Mesenchymal stem cell (in vitro differentiated cells and primary cell): ENCODE measurements at places on chromosomes 5 and 9.

- no peak for DNase-seq
These were observed 115.8 kb upstream of the FBXL7 start for GRCh38 chr5:15384176-15384575.

DNA sequence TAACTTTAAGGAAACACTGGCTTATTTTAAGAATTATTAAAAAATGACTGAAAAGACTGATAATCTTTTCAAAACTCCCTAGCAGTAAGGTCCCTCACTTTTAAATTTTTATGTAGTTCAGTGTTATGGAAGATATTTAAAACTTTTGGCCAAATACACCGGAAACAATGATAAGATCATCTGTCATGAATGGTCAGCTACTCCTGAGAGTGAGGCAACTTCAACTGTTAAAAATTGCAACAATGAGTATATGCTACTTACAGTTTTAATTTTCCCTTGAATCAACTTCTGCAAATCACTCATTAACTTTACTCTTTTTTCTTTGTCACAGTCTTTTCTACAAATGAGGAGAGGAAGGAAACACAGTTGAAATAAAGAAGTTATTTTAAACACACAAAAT lies 10.8 kb downstream of the PUM3 start:
- no peak for DNase-seq

GRCh38 chr9:88198341-88198807 lies 60.1 kb upstream of the SPATA31C2 start:
- peak; percentile 93 for DNase-seq

DNA sequence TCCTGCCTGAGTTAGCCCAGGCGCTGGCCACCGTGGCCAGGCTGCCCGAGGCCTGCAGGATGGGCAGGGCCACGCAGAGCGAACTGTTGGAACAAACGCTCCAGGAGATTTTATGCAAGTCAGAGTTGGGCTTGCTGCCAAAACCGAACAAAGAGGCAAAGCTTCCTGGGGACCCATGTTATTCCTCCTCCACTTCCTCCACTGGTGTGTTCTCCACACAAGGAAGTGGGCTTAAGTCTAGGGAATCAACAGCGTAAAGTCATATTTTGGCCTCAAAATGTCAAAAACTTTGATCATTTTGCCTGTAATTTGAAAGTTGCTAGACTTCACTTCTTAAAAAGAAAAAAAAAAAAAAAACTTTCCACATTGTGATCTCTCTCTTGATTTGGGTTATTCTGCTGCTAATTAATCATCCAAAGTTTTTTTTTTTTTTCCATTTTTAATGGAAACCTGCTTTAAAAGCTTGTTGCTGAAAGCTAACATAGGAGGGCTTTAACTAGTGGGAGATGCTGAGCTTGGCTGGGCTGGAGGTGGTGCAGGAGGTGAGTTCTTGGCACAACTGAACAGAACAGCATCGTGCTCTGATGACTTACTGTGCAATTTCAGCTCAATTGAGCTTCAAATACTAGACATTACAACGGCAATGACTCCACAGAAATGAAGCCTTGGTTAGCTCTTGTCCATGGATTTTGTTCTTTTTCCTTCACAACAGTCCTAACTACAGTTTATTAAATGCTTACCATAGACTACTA lies 73.0 kb downstream of the PTPDC1 start:
- DNase-seq = no peak

DNA sequence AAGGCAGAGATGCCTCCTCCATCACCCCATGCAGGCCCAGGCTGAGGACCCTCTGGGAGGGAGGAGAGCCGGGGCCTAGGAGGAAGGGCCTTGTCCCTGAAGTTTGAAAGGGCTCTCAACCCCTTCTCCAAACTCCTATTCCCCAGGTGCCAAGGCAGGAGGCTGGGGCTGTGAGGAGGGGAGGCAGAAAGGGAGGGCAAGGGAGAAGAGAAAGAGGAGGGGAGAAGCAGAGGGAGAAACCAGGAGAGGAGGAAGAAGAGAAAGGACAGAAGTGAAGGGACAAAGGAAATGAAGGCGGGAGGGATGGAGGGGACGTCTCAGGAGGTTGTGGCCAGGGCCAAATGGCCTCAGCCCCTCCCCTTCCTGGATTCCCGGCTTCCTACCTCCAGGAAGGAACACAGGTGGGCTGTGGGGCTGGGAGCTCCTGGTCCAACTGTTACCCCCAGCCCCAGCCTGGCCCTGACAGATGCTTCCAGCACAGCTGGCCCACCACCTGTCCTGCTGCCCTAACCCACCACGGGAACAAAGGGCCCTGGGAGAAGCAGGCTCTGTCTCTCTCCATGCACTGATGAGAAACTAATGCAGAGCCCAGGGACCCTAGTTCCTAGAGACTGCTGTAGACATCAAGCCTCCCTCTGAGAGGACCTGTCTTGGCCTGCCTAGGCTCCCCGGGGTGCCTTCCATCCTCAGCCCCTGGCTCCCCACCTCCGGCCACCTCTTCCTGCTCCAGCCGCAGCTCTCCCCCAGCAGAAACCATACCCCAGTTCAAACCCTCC lies 3.5 kb downstream of the DBN1 start:
- no peak for DNase-seq

GRCh38 chr9:99253772-99254431 lies 31.8 kb downstream of the SEC61B start:
- DNase-seq = no peak

GRCh38 chr5:4372481-4372880 lies 767.6 kb upstream of the ADAMTS16 start:
- DNase-seq = no peak

- peak; percentile 65 for DNase-seq
These were observed 21.0 kb upstream of the GSN start for GRCh38 chr9:121246821-121247561.

- DNase-seq = no peak
These were observed 5.9 kb upstream of the C9orf40 start for GRCh38 chr9:74958587-74958986.

- no peak for DNase-seq
These were observed 43.3 kb downstream of the RAI14 start for GRCh38 chr5:34699155-34700077.

GRCh38 chr9:4762108-4762885 lies 21.3 kb upstream of the AK3 start:
- peak; percentile 75 for DNase-seq

- DNase-seq = no peak
These were observed 966.5 kb upstream of the TYRP1 start for GRCh38 chr9:11726659-11727058.

- DNase-seq = peak; percentile 57
These were observed at the start of gene SEPTIN8 for GRCh38 chr5:132777209-132778069. SEPTIN8 (minus strand) TSS chr5:132777239; CDS start chr5:132777137, 102 bp downstream.

DNA sequence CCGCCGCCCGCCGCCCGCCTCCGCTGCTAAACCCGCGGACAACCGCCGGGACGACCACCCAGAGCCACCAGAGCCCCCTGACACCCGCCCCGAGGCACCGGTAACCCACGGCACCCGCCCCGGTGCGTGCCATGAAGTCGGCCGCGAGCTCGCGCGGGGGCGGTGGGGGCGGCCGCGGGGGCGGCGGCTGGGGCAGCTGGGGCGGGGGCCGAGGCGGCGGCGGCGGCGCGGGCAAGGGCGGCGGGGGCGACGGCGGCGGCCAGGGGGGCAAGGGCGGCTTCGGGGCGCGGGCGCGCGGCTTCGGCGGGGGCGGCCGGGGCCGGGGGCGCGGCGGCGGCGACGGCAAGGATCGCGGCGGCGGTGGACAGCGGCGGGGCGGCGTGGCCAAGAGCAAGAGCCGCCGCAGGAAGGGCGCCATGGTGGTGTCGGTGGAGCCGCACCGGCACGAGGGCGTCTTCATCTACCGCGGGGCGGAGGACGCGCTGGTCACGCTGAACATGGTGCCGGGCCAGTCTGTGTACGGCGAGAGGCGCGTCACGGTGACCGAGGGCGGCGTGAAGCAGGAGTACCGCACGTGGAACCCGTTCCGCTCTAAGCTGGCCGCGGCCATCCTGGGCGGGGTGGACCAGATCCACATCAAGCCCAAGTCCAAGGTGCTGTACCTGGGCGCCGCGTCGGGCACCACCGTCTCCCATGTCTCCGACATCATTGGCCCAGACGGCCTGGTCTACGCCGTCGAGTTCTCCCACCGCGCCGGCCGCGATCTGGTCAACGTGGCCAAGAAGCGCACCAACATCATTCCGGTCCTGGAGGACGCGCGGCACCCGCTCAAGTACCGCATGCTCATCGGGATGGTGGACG lies 499 bp downstream of the FBLL1 start:
- peak; percentile 4 for DNase-seq

GRCh38 chr5:8906303-8906967 lies 639.4 kb downstream of the SEMA5A start:
- peak; percentile 50 for DNase-seq

- peak; percentile 9 for DNase-seq
These were observed 167.0 kb upstream of the DMRTA1 start for GRCh38 chr9:22279636-22280035.

GRCh38 chr9:12874395-12874794 lies 99.6 kb downstream of the LURAP1L start:
- DNase-seq = no peak

DNA sequence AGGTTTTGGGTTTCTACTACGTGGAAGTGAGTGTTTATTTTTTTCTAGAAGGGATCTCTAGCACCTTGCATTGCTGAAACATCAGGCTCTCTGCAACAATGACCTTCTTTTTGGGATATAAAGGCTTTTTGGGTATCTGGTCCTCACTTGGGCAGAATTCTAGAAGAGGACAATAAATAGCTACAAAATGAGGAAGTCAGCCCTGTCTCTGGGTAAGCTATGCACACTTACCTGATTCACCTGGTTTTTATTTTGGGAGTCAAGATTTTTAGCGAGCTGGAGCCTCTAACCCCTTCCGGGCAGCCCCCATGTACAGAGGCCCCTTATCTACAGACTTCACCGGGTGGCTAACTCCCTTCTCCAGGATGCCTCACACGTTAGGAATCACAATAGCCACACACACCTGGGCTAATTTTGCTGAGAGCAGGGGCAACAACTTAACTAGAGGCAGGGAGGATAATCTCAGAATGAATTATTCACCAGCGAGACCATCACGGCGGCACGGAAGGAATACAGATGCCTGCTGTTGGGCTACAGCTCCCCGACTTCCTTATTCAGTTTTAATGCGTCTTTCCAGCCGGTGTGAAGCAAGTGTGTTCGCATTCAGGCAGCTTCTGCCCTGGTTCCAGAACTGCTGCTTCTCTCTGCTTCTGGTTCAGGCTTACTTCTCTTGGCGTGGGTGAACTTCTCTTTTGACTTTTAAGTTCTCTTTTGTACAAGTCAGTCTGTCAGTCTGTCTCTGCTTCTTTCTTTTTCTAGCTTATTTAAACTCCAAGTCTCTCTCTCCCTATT lies 341.0 kb upstream of the PANK3 start:
- no peak for DNase-seq

DNA sequence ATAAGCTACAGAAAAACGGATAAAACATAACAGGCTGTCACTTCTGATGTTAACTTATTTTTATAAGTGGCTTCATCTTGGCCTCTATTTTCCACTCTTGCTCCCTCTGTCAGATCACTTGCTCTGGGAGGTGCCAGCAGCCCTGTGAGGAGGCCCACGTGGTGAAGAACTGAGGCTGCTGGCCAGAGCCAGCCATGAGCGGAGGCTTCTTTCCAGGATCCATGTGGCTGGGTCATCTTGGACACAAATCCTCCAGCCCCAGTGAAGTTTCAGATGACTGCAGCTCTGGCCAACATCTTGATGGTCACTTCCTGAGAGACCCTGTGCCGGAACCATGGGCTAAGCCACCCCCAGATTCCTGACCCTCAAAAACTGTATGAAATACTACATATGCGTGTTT lies 7.5 kb upstream of the CMBL start:
- DNase-seq = no peak

GRCh38 chr9:101912698-101913097 lies 174.3 kb upstream of the GRIN3A start:
- DNase-seq = no peak

GRCh38 chr5:104367978-104368377 lies 805.4 kb upstream of the NUDT12 start:
- DNase-seq = no peak
